ENCODE measurements at places on chromosomes 12 and 14. TPM values are rescaled to one million over a fixed set of nuclear protein-coding genes. Genes with fewer than 3 reads are reported as not detected.

Gene RTL1
- not detected for total RNA-seq

Gene CNTN1
- 15.1 TPM for total RNA-seq

Gene MANSC4
- not detected for total RNA-seq

Gene SPX
- 1.7 TPM for total RNA-seq

Gene RNASE2
- 4.1 TPM for total RNA-seq

Gene UBE3B
- 39.1 TPM for total RNA-seq

Gene SLC39A5
- 0.87 TPM for total RNA-seq

Gene TCL1A
- not detected for total RNA-seq

- H3K4me3 ChIP-seq: no peak overlapping the region
- no peaks in the 10 kb centered on the region for H3K27me3 ChIP-seq
- H3K36me3 ChIP-seq: no peaks in the 10 kb centered on the region
- H3K27ac ChIP-seq: peak overlapping the region; percentile 24
Measured at GRCh38 chr12:11795913-11796459, 146.5 kb downstream of the ETV6 start.

DNA sequence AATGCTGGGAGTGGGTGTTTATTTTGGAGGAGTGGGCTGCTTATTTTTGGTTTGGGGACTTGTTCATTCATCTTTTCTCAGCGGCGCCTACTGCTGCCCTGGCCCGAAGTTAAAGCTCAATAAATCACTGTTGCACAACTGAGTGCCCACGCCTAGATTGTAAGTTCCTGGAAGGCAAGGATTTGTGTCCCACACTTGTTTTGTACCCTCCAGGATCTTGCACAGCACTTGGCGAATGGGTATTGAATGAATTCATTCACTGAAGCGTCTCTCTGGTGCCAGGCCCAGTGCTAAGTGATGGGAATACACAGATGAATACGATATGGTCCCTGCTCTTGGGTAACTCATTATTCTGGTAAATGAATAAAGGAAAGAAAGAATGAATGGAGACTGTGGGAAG is 153.3 kb upstream of the PARP11 start:
- no peak for DNase-seq
- H3K4me1 ChIP-seq: peaks cover 6% of the 10 kb centered on the region
- no peak overlapping the region for H3K27ac ChIP-seq
- no peak overlapping the region for H3K4me3 ChIP-seq
- H3K36me3 ChIP-seq: no peaks in the 10 kb centered on the region

GRCh38 chr12:79707830-79708229 is 17.1 kb upstream of the PAWR start:
- no peaks in the 10 kb centered on the region for H3K36me3 ChIP-seq
- no peaks in the 10 kb centered on the region for H3K27me3 ChIP-seq
- no peak overlapping the region for H3K27ac ChIP-seq

- H3K27me3 ChIP-seq: peaks cover 10% of the 10 kb centered on the region
- no peak for DNase-seq
- no peaks in the 10 kb centered on the region for H3K36me3 ChIP-seq
- no peak overlapping the region for H3K4me3 ChIP-seq
- no peak overlapping the region for H3K27ac ChIP-seq
Measured at GRCh38 chr12:65811968-65812700, 12.1 kb upstream of the HMGA2 start.

- DNase-seq: no peak
- no peak overlapping the region for H3K27ac ChIP-seq
- no peak overlapping the region for H3K4me3 ChIP-seq
- H3K36me3 ChIP-seq: peaks cover 29% of the 10 kb centered on the region
- no peaks in the 10 kb centered on the region for H3K27me3 ChIP-seq
Measured at GRCh38 chr14:44901696-44902095, 60.1 kb downstream of the KLHL28 start.

DNA sequence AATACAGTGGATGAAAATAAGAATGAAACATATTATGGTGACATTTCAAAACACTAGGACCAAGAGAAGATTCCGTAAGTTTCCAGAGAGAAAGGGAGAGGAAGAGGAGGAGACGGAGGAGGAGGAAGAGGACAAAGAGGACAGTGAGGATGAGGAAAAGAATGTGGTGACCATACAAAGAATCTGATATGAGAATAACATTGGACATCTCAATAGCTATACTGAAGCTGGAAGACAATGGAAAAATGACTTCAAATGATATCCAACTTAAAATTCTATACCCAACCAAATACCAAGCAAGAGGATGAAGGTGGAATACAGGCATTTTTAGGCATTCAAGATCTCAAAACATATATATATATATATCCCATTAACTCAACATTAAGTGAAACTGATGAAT is 173.4 kb downstream of the PAWR start:
- no peaks in the 10 kb centered on the region for H3K27me3 ChIP-seq
- H3K36me3 ChIP-seq: no peaks in the 10 kb centered on the region
- H3K4me1 ChIP-seq: no peaks in the 10 kb centered on the region
- H3K27ac ChIP-seq: no peak overlapping the region
- no peak overlapping the region for H3K4me3 ChIP-seq

DNA sequence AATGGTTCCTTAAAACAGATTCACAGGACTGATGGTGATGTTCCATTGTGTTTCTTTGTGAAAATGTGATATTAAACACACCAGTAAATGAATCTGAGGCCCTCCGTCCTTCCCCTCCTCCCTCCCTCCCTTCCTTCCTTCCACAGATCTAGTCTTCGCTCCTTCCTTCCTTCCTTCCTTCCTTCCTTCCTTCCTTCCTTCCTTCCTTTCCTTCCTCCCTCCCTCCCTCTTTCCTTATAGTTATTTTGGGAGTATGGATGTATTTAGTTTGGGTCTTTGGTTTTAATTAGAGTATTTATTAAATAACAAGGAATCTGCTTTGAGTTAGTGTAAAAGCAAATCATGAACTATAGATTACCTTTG is 410.8 kb downstream of the PCNX1 start:
- no peak overlapping the region for H3K4me3 ChIP-seq
- no peaks in the 10 kb centered on the region for H3K36me3 ChIP-seq
- H3K4me1 ChIP-seq: peaks cover 14% of the 10 kb centered on the region
- DNase-seq: no peak

DNA sequence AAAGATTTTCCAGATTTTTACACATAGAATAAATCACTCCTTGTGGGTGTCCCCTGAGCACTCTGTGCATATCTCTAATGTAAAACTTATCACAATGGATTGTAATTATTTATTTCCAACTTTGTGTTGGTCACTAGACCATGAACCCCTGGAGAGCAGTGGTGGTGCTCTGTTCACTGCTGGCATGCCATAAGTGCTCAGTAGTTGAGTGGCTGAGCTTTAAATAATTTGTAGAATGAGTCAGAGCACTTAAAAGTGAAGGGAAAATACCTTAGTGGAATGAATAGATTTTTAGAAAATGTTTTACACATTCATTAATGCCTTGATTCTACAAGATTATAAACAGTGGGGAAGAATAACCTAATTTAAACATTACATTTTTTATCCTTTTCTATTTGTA is 6.3 kb downstream of the MGAT4C start:
- no peaks in the 10 kb centered on the region for H3K4me1 ChIP-seq
- H3K36me3 ChIP-seq: no peaks in the 10 kb centered on the region
- no peak for DNase-seq
- H3K27ac ChIP-seq: no peak overlapping the region

GRCh38 chr14:65277580-65278270 is 134.8 kb upstream of the FUT8 start:
- no peak for DNase-seq
- H3K27ac ChIP-seq: no peak overlapping the region
- H3K4me1 ChIP-seq: peaks cover 11% of the 10 kb centered on the region
- H3K4me3 ChIP-seq: no peak overlapping the region
- no peaks in the 10 kb centered on the region for H3K36me3 ChIP-seq

GRCh38 chr12:66168410-66168809 is 1.4 kb downstream of the TMBIM4 start:
- peak overlapping the region; percentile 100 for H3K27ac ChIP-seq
- no peak for DNase-seq
- H3K4me1 ChIP-seq: peaks cover 17% of the 10 kb centered on the region

GRCh38 chr14:66119606-66120231 is 366.5 kb upstream of the CCDC196 start:
- no peaks in the 10 kb centered on the region for H3K4me1 ChIP-seq
- DNase-seq: no peak
- no peaks in the 10 kb centered on the region for H3K27me3 ChIP-seq
- no peak overlapping the region for H3K4me3 ChIP-seq
- no peaks in the 10 kb centered on the region for H3K36me3 ChIP-seq

DNA sequence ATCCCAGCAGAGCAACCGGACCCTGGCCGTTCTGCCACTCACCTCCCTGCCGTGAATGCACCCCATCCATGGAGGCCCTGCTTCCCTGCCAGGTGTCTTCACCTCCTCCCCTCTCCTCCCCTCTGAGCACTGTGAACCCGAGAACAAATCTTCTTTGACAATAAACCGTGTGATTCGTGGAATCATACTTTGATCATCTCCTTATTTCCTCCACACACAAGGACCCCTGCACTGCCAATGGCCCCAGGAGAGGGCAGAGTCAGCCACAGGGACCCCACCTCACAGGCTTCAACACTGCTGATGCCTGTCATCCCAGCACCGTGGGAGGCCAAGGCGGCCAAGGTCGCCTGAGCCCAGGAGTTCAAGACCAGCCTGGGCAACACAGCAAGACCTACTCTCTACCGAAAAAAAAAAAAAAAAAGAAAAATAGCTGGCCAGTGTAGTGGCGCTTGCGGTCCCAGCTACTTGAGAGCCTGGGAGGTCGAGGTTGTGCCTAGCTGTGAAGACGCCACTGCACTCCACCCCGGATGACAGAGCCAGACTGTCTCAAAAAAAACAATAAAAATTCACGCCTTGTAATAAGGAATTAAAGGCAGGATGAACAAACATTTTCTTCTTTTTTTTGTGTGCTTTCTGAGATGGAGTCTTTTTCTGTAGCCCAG is 1.1 kb downstream of the XRCC3 start:
- no peak for DNase-seq
- peaks cover 40% of the 10 kb centered on the region for H3K4me1 ChIP-seq
- H3K27ac ChIP-seq: no peak overlapping the region

DNA sequence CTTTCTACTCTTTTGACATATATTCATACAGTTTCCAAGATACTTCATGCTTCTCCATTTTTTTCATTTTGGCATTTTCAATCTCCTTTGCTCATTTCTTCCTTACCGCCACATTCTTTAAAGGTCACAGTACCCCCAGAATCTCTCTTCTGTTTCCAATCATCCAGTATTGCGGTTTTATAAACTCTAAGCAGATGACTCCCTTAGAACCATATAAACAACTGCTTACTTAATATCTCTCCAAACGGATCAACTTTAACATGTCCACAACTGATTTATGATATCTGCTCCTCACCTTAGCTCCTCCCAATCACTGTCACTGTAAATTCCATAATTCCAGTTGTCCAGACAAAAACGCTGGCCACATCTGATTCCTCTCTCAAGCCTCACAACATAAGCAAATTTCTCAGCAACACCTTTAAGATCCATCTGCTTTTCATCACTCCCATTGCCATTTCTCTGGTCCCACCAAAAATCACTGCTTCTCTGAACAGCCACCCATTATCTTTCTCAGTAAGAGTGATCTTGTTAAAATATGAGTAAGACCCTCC is 49.6 kb downstream of the HNRNPC start:
- peaks cover 100% of the 10 kb centered on the region for H3K36me3 ChIP-seq
- no peak for DNase-seq
- H3K4me1 ChIP-seq: peaks cover 28% of the 10 kb centered on the region
- H3K27me3 ChIP-seq: no peaks in the 10 kb centered on the region
- no peak overlapping the region for H3K27ac ChIP-seq

DNA sequence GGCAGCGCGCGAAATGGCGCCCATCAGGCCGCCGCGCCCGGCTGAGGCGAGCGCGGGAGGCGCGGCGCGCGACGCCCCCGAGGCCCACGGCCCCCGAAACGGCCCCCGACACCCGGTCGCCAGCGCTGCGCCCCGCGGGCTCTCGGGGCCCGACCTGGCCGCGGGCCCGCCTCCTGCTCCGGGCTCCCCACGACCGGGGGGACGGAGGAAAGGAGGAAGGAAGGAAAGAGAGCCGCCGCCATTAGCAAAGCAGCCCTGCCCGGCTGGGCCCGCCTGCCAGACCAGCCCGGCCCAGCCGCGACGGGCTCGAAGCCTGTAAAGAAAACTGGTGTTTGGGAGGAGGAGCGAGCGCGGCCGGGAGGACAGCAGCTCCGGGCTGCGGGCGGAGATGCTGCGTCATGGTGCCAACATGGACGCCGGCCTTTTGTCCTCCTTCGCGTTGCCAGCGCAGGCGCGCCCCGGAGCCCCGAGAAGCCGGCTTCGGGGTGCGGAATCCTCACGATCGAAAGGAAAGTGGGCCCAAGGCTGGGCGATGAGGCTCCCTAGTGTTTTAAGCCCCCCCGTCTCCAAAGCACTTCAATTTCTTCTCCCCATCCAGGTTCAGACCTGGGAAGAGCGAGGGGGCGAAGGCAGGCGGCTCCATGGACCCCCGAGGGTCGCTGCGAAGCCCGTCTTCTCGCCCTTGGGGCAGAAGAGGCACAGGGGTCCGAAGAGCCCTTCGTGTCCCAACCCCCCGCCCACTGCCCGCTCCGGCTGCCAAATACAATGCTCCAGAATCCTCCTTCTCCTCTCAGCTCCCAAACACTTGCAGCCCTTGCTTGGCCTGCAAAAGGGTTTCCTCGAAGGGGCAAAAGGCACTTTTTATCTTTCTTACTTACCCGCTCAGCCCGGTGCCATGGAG is 2.9 kb upstream of the SETD1B start:
- H3K36me3 ChIP-seq: peaks cover 8% of the 10 kb centered on the region
- H3K4me3 ChIP-seq: peak overlapping the region; percentile 71
- H3K27ac ChIP-seq: peak overlapping the region; percentile 100

GRCh38 chr14:93859957-93860356 is 67.2 kb upstream of the FAM181A start:
- H3K27me3 ChIP-seq: no peaks in the 10 kb centered on the region
- H3K27ac ChIP-seq: no peak overlapping the region
- no peaks in the 10 kb centered on the region for H3K4me1 ChIP-seq
- no peak for DNase-seq

GRCh38 chr14:22466491-22466890 is 122.5 kb downstream of the DAD1 start:
- no peak overlapping the region for H3K4me3 ChIP-seq
- H3K27me3 ChIP-seq: no peaks in the 10 kb centered on the region
- no peak overlapping the region for H3K27ac ChIP-seq
- no peaks in the 10 kb centered on the region for H3K36me3 ChIP-seq
- H3K4me1 ChIP-seq: no peaks in the 10 kb centered on the region

DNA sequence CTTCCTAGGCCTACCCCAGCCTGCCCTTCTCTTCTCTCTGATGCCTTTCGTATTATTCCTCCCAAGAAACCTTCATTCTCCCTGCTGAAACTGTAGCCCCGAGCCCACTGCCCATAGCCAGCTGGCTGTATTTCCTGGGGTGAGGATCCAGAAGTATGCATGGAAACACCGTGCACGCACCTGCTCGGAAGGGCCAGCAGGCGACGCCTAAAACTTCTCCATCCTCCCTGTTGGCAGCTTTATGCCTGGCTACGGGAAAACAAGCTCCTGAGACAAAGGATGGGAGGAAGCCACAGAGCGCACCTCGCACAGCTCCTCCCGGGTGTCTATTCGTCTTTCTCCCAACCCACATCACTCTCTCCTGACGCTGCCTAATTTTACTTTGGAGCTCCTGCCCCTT is 69.0 kb upstream of the CAPRIN2 start:
- H3K36me3 ChIP-seq: no peaks in the 10 kb centered on the region
- no peaks in the 10 kb centered on the region for H3K27me3 ChIP-seq
- DNase-seq: no peak
- H3K4me3 ChIP-seq: no peak overlapping the region
- H3K4me1 ChIP-seq: peaks cover 7% of the 10 kb centered on the region

GRCh38 chr12:52243856-52244614 is 11.0 kb downstream of the KRT7 start:
- H3K4me3 ChIP-seq: no peak overlapping the region
- DNase-seq: peak; percentile 88
- H3K36me3 ChIP-seq: no peaks in the 10 kb centered on the region
- peaks cover 27% of the 10 kb centered on the region for H3K4me1 ChIP-seq
- peak overlapping the region; percentile 56 for H3K27ac ChIP-seq

All from upper lobe of right lung (tissue), 1 donor.